ENCODE measurements at places on chromosomes 2 and 18. TPM values are rescaled to one million over a fixed set of nuclear protein-coding genes. Genes with fewer than 3 reads are reported as not detected.
A peak's percentile ranks its signal among the peaks of the same experiment; 100 is the strongest.

C2orf78 gene
- total RNA-seq, result not detected

ZAP70 gene
- not detected for total RNA-seq

CHPF gene
- 117 TPM for total RNA-seq

CFAP65 gene
- total RNA-seq, result not detected

LAMA1 gene
- 1.6 TPM for total RNA-seq

SYT4 gene
- 0.67 TPM for total RNA-seq

CD8B2 gene
- total RNA-seq, result 0.10 TPM

DYSF gene
- total RNA-seq, result 0.81 TPM

DSG4 gene
- not detected for total RNA-seq

ESPNL gene
- total RNA-seq, result not detected

RESP18 gene
- not detected for total RNA-seq

TGFA gene
- 8.1 TPM for total RNA-seq

CRYBA2 gene
- not detected for total RNA-seq

SGPP2 gene
- total RNA-seq, result 0.05 TPM

GRCh38 chr2:317501-318424, 29.9 kb upstream of the ALKAL2 start:
- DNase-seq, result peak; percentile 70

GRCh38 chr2:239670463-239671120, 269.8 kb upstream of the HDAC4 start:
- DNase-seq, result no peak

DNA sequence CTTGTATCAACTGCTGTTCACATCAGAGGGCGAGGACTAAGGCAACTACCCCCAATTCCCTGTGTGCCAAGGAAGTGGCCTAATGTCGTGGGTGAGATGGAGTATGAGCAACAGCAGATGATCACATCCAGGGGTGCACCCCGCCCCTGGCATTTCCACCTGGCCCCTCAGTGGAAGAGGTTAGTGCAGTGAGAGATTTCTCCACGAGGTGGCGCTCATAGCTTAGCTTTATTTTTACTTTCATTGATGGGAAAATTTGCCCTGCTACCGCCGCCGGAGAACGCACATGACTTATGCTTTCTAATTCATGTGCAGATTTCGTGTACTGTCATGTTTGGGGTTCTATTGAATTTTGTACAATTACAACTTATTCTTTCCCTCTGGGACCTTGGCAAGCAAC, 470.6 kb upstream of the MEX3C start:
- peak; percentile 22 for DNase-seq

- DNase-seq, result peak; percentile 90
Observed at GRCh38 chr2:70523996-70524965, 29.3 kb downstream of the TGFA start.

DNA sequence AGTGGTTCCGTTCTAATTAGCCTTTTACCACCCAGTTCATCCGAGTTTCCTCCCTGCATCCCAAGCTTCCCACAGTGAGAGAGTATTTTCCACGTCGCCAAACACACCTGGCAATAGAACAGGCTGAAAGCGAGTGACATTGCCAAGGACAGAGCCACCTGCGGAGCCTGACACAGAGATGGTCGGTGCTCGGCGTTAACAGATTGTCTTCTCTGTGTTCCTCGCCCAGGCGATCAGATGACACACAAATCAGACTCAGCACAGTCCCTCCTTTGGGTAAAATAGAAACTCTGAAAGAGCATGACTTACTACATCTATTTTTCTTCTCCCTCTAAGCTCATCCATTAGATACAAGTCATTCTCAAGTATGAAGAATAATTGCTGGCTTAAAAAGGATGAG, 107.7 kb downstream of the CD226 start:
- no peak for DNase-seq

DNA sequence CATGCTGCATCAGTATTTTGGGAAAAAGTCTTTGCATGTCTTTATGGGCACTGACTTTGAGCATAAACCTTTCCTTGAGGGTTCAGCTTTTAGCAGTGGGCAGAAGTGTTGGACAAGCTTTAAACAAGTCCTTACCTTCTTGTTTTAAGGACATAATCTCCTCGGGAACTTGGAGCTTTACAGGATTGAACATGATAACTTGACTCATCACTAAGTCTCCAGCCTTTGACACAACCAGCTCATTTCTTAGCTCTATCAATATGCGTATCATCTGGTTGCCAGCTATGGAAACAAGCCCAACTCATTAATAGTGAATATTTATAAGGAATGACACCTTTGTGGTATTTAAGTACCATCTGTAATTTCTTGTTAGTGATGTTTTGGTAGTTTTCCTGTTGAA, 21.0 kb upstream of the RAB27B start:
- DNase-seq, result no peak

- peak; percentile 88 for DNase-seq
Observed at GRCh38 chr2:85743304-85743978, 10.3 kb upstream of the ATOH8 start.

DNA sequence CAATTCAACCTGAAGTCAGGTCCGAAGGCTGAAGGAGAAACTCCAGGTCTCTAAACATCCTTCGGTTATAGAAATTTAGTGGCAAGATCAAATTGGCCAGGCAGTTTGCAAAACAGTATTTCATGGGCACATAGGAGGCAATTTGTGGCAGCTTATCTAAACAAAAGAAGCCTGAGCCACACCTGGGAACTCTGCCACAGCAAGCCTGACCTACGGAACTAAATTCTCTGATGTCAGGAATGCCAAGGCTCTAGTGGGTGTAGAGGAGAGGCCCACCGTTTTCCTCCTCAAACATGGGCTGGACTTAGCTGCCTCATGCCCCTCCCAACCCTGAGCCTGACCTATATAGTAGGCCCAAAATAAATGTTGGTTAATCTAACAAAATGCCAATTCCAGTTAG, 16.0 kb downstream of the SATB2 start:
- DNase-seq, result peak; percentile 58

GRCh38 chr2:147689220-147689909, 155.5 kb upstream of the ACVR2A start:
- DNase-seq, result no peak

DNA sequence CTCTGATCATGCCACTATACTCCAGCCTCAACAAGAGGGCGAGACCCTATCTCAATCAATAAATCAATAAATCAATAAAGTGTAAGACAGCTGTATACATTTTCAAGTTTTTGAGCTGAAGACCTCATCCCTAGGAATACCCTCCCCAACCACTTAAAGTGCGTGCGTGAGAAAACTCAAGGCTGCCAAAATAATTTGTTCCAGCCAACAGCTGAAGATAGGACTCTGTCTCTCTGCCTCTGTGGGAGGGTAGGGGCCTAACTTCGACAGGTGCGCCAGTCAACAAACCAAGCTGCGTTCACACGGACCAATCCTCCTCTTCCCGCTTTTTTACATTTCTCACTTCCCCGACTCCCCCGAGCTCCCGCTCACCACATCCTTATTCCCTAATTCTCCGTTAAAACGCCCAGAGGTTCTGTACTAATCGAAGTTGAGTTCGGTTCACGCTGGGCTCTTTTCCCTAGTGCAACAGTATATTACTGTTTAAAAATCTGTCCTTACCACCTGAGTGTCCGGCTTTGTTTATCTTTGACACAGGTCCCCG, 618 bp downstream of the POLR2D start:
- peak; percentile 28 for DNase-seq

DNA sequence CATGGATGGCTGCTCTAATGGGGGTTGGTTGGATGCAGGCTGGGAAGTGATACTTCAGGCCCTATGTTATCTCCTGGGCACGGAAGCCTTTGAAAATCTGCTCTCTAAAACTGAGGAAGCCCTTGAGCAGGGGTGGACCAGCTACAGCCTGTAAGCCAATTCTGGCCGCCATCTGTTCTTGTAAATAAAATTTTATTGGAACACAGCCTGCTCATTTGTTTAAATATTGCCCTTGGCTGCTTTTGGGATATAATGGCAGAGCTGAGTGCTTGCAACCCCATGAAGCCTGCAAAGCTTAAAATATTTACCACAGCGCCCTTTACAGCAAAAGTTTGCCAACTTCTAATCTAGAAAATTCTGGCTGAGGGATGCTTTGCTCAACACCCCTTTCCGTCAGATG, 11.9 kb upstream of the IGFBP2 start:
- no peak for DNase-seq

- no peak for DNase-seq
Observed at GRCh38 chr2:139684286-139684860, 904.2 kb upstream of the NXPH2 start.

GRCh38 chr2:40466935-40467572, 15.2 kb upstream of the SLC8A1 start:
- no peak for DNase-seq

DNA sequence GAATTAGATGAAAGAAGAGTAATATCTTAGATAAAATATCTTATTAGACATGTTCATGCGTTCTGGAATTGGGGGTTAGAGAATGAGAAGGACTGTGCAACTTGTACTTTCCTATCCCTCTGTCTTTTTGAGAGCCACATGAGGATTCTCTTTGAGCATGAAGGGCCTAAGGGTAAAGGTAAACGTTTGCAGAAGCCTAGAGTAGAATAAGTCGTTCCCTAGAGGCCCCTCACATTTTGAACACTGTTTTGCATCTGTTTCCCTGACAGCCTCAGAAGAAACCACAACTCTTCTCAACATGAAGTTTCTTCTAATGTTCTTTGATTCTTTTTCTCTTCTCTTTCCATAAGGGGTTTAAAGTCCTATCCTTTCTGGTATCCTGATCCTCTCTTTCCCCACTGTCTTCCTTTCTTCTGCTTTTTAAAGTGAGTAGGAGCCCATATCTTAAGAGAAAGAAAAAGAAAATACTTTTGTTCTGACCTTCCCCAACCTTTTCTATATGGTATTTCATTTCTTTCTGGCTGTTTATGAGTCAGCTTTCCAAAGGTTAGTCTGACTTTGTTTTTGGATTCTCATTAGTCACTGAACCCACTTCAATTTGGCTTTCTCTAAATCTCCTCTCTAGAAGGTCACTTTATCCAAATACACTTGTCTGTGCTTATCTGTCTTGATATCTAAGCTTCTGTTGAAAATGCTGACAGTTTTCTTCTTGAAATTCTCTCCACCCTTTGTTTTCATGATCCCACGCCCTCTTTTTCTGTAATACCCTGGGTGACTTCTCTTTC, 34.8 kb downstream of the PPP1R1C start:
- peak; percentile 85 for DNase-seq

GRCh38 chr2:211331736-211332135, 775.3 kb downstream of the CPS1 start:
- no peak for DNase-seq

- DNase-seq, result no peak
Observed at GRCh38 chr18:52287151-52287550, 52.8 kb upstream of the DCC start.

GRCh38 chr2:161077367-161078210, 82.6 kb upstream of the TANK start:
- DNase-seq, result peak; percentile 65

- no peak for DNase-seq
Observed at GRCh38 chr2:143160732-143161707, 31.8 kb downstream of the ARHGAP15 start.

- peak; percentile 41 for DNase-seq
Observed at GRCh38 chr2:174688079-174688478, 76.2 kb downstream of the CHRNA1 start.

DNA sequence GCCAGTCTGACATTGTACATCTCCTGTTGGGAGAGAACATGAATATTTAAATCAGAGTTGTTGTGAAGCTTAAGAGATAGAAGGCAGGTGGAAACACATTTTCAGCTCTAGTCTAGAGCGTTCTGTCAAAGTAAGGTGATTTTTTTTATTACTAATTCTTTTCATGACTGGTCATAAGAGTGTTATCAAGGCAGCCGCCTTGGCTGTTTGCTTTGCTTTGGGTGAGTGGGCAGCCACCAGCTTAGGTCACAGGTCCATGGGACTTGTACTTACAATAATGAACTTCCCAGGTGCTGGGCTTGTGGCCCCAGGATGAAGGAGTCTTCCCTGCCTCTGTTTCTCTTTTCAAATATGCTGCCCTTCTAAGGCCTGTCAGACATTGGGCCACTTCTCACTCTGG, 256.3 kb downstream of the SRBD1 start:
- no peak for DNase-seq

DNA sequence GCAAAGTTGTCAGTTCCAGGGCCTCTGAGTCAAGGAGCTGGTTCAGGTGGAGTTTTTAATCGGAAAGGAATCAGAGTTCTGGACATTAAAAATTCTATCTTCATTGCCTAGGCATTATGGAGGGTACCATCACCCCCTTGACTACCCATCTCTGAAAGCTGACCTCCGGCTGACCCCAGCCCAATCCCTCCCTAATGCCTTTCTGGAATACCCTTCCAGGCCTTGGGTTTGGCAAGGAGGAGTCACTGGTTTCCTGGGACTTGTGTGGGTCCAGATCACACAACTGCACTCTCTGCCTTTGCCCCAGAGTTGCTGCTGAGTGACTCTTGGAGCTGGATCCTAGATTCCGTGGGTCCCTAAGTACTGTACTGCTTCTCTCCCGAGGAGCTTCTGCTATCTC, 1.0 kb upstream of the OSR1 start:
- no peak for DNase-seq

GRCh38 chr2:127293386-127293747, 577 bp downstream of the ERCC3 start:
- DNase-seq, result peak; percentile 10

GRCh38 chr2:105711394-105711793, 33.3 kb upstream of the NCK2 start:
- DNase-seq, result no peak

DNA sequence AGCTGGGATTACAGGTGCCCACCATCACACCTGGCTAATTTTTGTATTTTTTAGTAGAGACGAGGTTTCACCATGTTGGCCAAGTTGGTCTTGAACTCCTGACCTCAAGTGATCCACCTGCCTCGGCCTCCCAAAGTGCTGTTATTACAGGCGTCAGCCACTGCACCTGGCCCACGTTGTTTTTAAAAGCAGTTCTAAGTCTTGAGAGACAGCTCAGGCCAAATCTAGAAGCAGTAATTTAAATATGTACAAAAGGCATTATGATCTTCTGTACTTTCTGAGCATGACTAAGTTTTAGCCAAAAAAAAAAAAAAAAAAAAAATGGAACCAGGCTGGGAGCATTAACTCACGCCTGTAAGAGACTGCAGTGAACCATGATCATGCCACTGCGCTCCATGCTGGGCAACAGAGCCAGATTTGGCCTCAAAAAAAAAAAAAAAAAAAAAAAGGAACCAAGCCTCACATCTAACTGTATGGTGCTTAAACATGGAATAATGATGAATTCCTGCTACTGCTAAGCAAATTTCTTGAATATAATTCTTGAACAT, 4.0 kb downstream of the ABHD3 start:
- DNase-seq, result no peak

GRCh38 chr2:168601741-168602140, 145.7 kb downstream of the CERS6 start:
- DNase-seq, result no peak

Measured in M059J (cell line).